Calu3 (cell line): ENCODE measurements at places on chromosomes 5 and 9. TPM values are rescaled to one million over a fixed set of nuclear protein-coding genes. Genes with fewer than 3 reads are reported as not detected.

The PBX3 gene
- total RNA-seq, result 4.3 and 8.0 TPM in 2 replicates

DNA sequence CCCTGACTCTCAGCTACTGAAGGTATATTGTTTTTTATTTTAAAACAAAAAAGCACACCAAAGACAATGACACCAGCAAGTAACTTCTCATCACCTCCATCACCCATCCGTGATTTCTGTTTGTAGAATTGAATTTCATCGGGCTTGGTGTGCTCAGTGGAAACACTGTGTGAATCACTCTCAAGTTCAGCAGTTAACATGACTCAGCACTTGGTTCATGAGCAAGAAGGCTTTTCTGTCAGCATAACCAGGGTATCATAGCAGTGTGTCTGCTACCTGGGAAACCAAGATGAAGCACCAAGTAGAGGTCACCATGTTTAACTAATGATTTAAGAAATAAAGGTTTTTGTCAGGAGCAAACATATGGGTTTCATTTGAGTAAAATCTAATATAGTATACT lies 123.7 kb downstream of the INSYN2B start:
- no peak for DNase-seq

DNA sequence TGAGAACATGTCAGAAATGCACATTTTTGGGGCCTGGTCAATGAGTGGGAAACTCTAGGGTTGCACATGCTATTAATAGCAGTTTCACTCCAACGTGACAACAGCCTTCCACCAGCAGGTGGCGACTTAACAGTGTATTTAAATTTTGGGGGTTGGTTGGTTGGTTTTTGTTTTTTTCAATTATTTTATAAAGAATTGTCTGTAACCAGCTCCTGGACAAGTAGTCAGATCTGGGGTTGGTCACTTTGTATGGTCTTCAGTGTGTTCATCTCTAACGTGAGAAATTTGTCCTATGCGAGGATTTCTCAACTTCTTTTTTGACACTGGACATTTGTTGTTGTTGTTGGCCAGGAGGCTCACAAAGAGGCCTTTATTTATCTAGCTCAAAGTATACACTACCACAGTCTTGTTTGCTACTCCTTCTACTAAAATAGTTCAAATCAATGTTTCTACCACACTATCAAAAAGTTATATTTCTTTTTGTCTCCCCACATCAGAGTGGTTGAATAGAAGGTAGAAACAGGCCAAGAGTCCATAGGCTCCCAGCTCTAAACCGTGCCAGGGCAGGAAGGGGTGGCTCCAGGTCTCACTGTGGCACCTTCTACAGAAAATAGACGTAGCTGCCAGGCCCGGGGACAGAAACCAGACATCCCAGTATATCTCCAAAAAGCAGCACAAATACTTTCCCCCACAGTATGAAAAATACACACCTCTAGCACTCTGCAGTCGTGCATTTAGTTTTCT lies 110.4 kb downstream of the TRPM6 start:
- peak; percentile 45 for DNase-seq

The LCN9 gene
- not detected in 2 replicates for total RNA-seq

DNA sequence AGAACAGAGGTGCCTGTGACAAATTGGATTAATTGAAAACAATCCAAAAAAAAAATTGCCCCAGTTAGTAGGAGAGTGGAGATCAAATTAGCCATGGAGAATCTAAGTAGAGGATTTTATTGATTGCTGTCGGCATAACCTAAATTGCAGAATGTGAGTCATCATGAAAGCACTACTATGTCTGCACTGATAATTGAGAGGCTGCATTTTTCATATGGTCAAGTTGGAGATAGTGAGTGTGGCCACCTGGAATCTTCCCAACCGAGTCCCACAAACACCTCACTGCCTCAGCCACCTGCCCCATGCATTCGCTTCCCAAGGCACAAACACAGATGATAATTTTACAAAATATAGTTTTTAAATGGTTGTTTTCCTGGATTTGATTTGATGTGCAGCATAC lies 123.7 kb downstream of the NTRK2 start:
- no peak for DNase-seq

- DNase-seq, result no peak
Measured at GRCh38 chr9:136806067-136806466, 1.7 kb upstream of the RABL6 start.

- no peak for DNase-seq
Measured at GRCh38 chr9:72907421-72907820, 45.4 kb downstream of the ALDH1A1 start.

- no peak for DNase-seq
Measured at GRCh38 chr9:112310826-112311225, 22.6 kb downstream of the PTBP3 start.

The NR4A3 gene
- 0.21 and 0.66 TPM in 2 replicates for total RNA-seq

The ZNF300 gene
- 9.1 and 11.3 TPM in 2 replicates for total RNA-seq

DNA sequence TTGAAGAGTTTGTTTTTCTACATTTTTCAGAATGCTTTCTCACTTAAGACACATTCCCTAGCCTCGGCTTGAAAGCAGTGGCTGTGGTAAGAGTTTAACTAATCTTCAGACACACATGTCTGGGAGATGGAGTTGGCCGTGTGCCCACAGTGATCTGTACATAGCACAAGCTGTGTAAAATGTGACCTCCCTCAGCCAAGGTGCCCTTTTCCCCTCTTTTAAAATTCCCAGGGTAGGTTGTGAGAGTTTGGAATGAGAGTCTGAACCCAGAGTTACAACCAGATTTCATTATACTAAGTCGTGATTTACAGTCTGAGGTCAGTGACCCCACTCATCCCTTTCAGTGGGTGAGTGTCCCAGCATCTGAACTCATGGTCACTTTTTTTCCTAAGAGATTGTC lies 230.4 kb downstream of the DOCK8 start:
- DNase-seq, result no peak

DNA sequence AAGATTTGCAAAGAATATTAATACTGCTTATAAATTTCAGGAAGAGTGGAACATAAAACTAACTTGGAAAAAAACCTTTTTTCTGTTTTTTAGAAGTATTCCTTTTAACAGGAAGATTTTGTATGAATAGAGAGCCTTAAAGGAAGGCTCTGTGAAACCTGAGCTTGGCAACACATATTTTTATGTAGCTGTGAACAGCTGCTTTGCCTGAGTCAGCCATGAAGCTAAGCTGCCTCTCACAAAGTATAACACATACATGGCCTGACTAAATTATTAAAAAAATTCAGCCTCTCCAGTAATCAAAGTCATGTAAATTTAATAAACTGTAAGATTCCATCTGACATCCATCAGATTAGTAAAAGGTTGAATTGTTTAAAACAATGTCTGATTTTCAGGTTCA lies 547.5 kb downstream of the ELAVL2 start:
- DNase-seq, result no peak

The SOX30 gene
- total RNA-seq, result 0.09 TPM in 1 of 2 replicates, not detected in the other

- DNase-seq, result no peak
Measured at GRCh38 chr5:128263357-128263756, 179.8 kb downstream of the SLC12A2 start.

The SPAG8 gene
- total RNA-seq, result 0.97 and 1.2 TPM in 2 replicates

GRCh38 chr5:67561151-67561932 lies 364.7 kb upstream of the CD180 start:
- DNase-seq, result no peak

The PCDHGA12 gene
- 2.1 and 2.9 TPM in 2 replicates for total RNA-seq

GRCh38 chr9:127221695-127222094 lies 42.9 kb upstream of the GARNL3 start:
- DNase-seq, result no peak

DNA sequence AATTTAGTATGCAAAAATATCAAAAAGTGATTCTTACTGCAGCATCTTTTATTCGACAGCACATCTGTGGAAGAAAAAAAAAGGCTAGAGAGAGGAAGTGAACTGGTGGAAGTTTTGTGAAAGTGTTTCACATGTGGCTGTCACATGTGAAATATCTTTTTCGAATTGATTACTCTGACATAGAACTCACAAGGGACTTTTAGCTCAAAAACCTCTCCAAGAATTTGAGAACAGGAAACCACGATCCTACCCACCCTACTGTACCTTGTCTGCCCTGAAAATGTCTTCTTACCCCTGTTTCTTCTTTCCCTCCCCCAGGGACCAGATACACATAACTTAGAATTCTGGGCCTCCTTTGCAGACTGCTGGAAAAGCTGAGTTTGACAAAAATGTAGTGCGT lies 106.5 kb upstream of the PRRC1 start:
- DNase-seq, result no peak

GRCh38 chr5:59724482-59725391 lies 168.8 kb downstream of the PDE4D start:
- DNase-seq, result peak; percentile 68
